ENCODE measurements at places on chromosomes 12 and 14. TPM values are rescaled to one million over a fixed set of nuclear protein-coding genes. Genes with fewer than 3 reads are reported as not detected.

DNA sequence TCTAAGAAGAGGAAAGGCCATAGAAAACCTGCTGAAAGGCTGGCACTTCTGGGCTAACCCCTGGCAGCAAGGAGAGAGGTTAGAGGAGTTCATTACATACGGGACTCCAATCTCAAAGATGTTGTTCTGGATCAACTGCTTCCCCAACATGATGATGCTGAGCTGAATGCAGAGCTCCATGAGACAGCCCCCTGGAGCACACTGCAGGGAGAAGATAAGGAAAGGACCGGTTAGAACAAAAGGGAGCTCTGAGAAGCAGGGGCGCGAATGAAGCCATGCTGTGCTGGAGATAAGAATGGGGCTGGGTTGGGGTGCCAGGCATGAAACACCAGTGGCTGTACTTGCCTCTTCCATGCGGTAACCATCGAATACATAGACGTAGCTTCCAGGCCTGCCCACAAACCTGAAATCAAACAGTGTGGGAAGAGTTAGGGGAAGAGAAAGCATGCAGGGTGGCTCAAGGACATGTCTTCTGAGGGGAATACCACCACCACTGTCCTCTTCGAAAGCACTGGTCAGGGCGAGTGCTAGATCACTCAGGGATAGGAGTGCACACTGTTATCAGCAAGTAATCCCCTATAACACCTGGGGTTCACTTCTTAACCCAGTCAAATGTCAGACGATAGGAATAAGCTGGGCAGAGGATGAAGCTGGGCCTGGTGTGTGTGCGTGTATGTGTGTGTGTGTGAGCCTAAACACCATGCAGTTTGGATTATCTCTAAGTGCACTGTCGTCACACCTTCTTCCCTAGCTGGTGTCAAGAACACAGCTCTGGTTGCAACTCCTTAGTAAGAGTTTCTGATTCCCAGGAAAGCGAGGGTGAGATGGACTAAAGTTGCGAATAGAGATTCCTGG lies 180.9 kb downstream of the NTF3 start:
- no peak for DNase-seq

DNA sequence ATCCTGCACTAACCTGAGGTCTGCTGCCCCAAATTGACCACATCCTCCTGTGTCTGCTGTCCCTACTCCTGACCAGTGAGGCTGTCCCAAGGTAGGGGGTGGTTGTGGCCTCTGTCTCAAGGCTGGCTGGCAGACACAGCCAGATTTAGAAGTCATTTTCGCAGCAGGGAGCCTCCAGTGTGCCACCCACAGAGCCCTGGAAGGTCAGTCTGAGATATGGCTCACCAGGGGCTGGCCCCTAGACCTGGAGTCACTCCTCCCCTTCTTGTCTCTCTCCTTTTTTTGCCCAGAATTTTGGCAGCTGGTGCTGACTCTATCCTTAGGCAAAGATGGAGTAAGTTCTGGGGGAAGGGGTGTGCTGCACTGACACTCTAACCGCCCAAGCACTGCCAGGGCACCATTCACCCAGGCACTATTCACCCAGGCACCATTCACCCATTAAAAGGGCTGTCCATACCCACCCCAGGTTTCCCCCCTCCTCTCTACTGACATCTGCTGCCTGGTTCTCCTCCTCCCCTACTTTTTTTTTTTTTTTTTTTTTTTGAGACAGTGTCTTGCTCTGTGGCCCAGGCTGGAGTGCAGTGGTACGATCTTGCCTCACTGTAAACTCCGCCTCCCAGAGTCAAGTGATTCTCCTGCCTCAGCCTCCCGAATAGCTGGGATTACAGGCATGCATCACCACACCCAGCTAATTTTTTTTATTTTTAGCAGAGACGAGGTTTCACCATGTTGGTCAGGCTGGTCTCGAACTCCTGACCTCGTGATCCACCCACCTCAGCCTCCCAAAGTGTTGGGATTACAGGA lies 7.7 kb downstream of the DDN start:
- no peak for DNase-seq

- no peak for DNase-seq
Observed at GRCh38 chr12:10849425-10849878, at the start of gene PRR4. Gene PRR4, minus strand, starts transcription at chr12:10849475. Its CDS starts 38 bp downstream, at chr12:10849437.

- DNase-seq = no peak
Observed at GRCh38 chr12:89280833-89281538, 71.3 kb downstream of the DUSP6 start.

GRCh38 chr14:97077253-97077653 lies 280.1 kb downstream of the VRK1 start:
- peak; percentile 26 for DNase-seq

DNA sequence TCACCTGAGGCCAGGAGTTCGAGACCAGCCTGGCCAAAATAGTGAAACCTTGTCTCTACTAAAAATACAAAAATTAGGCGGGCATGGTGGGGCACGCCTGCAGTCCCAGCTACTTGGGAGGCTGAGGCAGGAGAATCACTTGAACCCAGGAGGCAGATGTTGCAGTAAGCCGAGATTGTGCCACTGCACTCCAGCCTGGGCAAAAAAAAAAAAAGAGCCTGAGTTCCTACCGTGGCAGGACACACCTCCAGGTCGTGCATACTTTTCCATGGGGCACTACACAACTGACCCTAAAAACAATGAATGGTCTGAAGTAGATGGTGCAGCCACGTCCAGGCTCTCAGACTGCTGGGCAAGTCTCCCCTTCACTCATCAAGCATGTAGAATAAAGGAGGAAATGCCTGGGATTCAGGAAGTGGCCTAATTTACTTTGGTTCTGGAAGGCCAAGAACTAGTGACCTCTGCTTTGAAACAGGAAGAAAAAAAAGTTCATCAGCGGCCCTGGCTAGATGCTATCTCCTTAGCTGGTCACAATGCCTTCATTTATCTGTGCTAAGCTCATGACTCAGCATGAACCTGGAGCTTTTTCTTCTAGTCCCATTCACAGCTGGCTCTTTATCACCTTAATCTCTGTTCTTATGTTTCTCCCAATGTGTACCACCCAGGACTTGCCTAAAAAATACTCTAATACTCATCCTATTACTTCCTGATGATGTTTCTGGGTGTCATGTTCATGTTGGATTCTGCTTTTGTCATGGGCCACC lies 55.8 kb upstream of the OR6J1 start:
- DNase-seq = no peak

GRCh38 chr12:76898442-76898841 lies 19.6 kb upstream of the CSRP2 start:
- DNase-seq = peak; percentile 43

- no peak for DNase-seq
Observed at GRCh38 chr12:126830778-126831680, 1435.9 kb upstream of the TMEM132C start.

DNA sequence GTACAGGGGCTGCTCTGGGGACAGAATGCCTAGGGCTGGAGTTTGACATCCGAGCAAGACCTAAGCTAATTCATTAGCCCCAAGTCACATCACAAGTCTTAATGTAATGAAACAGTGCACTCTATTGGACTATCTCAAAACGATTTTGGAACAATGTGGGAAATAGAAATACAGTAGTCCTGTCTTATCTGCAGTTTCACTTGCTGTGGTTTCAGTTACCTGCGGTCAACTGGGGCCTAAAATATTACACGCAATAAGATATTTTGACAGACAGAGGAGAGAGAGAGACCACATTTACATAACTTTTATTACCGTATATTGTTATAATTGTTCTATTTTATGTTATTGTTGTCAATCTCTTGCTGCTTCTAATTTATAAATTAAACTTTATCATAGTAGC lies 21.1 kb downstream of the MOAP1 start:
- DNase-seq = no peak

DNA sequence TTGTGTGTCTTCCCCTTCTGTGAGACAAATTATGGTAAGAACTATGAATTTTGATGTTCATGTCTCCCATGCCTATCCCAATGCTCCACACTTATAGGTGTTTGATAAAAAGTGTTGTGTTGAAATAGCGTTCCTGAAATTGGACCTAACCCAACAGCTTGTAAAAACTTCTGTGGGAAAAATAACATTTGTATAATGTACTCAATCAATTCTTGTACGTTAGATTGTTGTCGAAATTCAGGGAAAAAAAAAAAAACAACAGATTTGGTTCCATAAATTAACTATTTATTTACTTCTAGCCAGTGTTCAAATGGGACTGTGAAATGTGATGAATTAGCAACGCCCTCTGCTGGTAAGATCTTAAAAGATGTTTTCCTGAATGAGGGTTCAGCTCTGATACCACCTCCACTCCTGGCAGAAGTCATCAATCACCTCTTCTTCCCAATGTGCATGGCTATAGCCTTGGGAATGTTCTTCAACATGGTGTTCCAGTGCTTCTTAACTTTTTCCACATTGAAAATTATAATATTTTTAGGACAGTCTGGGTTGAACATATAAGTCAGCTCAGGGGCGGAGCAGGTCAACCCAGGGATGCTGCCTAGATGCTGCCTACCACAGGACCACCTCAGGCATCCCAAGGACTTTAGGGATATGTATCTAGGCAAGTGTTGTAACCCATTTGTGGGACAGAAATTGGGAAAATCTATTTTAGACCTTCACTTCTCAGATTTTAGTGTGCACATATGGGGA lies 170.6 kb downstream of the OTOGL start:
- peak; percentile 15 for DNase-seq

The ABCC9 gene
- 18.0 TPM for polyA plus RNA-seq

DNA sequence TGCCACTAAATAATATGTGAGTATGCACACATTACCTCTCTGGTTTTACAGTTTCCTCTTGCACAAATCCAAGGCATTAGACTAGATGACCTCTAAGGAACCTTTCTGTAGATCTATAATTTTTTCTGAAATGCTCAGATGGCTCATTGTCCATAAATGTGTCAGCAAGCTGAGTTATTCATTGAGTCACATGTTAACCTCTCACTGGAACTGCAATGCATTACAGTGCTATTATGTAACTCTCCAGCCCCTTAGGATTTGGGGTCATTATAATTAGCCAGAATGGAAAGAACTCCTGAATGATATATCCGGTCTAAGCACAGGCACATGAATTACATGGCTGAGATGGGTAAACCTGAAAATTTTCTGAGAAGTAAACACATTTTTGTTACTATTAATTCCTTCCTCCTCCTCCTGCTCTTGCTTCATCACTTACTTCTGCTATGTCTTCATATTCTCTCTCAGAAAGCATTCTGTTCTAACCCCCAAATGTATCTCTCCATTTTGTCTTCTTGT lies 20.3 kb upstream of the DRAM1 start:
- peak; percentile 25 for DNase-seq

The GPR65 gene
- 0.58 TPM for polyA plus RNA-seq

DNA sequence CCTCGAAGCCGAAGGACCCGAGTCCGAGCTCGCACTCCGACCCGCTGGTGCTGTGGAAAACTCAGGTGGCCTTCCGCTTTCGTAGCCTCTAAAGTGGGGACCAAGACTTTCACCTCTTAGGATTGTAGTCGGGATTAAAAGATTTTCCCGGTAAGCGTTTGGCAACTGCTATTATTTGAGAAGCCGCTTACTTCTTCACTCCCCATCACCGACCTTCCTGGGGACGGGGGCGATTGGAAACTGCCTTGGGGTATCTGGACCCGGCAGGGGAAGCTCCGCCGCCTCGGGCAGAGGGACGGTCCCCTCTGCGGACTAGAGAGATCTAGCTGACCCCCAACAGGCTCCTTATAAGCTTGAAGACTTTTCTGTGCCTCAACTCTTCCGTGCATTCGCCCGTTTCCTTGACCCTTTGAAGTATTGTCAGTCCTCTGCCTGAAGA lies 659 bp downstream of the TRAFD1 start:
- no peak for DNase-seq

DNA sequence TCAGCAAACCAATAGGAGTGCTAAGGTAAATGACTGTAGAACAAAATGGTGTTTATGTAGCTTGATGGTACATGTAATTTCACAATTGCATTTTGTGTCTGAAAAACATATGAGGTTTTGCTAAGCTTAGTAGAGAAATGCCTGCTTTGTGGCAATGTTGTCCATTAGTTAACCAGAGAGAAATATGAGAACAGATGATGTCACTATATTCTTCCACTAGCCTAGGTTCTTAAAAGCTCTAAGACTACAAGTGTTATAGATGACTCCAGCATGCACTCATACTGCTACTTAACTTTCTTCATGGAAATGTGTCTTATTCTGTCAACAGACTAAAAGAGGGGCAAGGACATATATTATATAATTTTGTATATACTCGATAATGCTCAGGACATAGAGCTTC lies 309.4 kb downstream of the APAF1 start:
- no peak for DNase-seq

The TAS2R14 gene
- 3.8 TPM for polyA plus RNA-seq

GRCh38 chr14:38201137-38201828 lies 6.4 kb upstream of the SSTR1 start:
- no peak for DNase-seq

GRCh38 chr14:94052662-94053061 lies 26.5 kb downstream of the OTUB2 start:
- no peak for DNase-seq

The TARBP2 gene
- polyA plus RNA-seq = 43.0 TPM

- no peak for DNase-seq
Observed at GRCh38 chr12:19075711-19076340, 53.7 kb upstream of the PLEKHA5 start.

- DNase-seq = no peak
Observed at GRCh38 chr14:73953731-73954130, 3.6 kb downstream of the COQ6 start.

The LMNTD1 gene
- polyA plus RNA-seq = 0.12 TPM

DNA sequence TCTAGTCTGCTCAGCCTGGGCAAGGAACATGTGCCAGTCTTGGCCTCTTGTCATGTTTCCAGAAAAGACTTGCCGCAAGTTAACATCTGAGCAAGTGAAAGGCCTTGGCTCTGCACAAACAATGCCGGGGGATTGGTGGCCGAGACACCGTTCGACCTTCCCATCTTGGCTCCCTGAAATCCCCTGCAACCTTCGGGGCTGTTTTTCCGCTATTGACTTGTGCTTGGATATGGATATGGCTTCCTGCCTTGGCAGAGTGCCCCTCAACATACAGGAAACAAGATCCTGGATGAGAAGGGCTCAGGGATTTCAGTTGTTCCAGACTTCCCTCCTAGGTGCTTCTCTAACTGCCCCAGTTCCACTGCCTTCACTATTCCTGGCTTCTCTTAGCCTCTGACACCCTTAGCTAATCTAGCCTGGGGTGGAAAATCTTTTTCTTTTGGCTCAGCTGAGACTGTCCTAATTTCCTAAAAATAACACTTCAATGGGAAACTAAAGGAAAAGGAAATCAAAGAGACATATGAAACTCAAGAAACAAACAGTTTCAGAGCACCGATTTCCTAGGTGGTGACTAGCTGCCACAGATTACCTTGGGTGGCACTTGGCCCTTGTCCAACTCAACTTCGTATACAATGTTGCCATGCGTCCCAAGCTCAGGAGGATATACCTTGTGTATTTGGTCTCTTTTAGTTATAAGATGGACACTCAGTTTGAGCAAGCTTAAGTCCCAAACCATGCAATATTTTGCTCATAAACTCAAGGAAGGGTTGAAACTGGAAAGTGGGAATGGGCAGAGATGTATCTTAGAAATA lies 33.9 kb downstream of the RDH12 start:
- DNase-seq = no peak

GRCh38 chr12:15735837-15736615 lies 53.2 kb downstream of the EPS8 start:
- no peak for DNase-seq
